ENCODE measurements at places on chromosomes 2 and 18.

DNA sequence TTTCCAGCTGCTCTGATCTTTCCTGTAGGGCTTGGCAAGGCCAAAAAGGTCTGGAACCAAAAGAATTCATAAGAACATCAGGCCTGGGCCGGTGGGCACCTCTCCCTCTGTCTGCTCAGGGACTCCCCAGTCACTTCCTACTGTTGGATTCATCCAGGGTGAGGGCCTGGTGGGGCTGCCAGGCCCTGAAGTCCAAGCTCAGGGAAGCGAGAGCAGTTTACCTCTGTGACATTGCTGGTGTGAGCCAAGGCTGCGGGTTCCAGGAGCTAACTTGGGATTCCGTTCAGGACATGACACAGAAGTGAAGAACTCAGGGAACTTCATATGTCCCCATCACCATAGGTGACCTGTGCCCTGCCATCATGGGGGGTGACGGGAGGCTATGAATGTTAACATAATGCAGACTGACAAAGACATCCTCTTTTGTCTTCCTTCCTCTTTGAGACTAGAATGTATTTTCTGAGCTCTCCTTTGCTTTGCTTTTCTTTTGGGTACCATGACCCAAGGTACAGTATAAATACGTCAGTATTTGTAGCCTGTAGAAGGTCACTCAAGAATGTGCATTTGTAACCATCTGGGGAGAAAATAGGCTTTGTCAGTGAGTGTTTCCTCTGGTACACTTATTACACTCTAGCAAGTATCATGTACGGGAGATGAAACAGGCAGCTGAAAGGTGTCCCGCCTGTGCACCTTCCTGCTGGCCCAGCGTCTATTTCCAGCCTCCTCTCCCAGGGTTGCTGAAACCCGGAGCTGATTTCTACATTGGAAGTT lies 130.5 kb upstream of the SLC1A4 start:
- DNase-seq: peak; percentile 24

DNA sequence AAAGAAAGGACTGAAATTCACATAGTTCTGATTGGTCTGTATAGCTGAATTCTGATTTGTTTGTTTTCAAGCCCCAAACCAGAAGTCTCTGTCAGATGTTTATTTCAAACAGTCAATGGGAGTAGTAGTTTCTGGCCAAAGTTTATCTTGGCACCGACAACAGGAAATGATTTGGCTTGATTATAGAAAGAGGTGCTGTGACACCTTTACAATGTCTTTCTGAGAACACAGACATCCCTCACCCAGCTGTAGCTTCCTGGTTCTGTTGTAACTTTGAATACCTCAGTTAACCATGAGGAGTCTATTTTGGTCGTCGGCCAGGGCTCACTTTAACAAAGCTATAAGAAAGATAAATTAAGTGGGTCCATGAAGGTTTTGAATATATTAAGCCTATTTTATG lies 545.0 kb upstream of the ZNF804A start:
- DNase-seq: no peak

DNA sequence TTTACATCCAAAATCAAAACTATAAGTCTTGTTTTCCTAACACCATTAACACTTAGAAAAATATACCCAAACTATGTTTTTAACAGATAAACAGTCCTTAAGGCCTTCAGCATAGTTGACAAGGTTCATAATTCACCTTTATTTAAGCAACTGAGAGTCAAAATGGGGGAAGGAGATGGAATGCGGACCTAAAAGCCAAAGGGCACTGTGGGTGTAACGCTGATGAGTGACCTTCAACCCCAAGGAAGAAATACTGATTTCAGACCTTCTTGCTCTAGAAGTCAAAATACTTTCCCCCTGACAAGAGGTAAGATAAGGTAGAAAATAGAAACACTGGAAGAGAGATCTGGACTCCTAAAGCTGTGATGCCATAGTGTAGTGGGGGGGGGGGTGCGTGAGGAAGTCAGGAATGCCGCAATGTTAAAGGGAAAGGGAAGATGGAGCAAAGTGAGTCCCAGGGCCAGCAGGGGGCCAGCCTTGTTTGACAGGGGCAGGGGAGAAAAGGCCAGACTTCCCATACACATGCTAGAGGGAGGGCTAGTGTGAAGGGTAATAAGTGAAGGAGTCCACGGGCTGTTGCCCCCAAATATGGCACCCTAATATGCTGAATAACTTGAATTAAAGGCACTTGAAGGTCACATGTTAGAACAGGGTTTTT lies 31.4 kb downstream of the CCDC93 start:
- DNase-seq: peak; percentile 27

DNA sequence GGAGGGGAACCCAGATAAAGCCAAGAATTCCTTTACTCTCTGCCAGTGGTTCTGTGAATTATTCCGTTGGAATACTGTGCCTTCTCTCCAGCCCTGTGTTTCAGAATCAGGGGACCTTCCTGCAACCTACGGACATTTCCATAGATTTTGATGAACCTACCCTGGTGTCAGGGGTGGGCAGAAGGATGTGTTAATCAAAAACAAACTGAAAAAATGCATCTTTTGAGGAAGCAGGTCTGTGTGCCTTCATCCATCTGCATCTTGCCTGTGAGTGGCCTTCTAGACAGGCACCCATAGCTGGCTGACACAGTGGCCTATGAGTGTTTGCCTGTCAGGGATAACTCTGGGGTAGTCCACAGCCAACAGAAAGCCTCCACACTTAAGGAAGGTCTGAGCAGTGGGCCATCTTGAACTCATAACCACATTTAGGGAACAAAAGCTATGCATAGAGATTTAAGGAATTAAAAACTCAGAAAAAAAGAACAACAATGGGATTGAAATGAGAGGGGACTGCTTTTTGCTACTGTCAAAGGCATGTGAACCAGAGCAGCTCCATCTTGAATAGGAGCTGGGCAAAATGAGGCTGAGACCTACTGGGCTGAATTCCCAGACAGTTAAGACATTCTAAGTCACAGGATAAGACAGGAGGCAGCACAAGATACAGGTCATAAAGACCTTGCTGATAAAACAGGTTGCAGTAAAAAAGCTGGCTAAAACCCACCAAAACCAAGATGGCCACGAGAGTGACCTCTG lies 45.9 kb upstream of the ITGA6 start:
- no peak for DNase-seq

- DNase-seq: peak; percentile 75
Observed at GRCh38 chr18:21300908-21301200, 58.8 kb downstream of the GREB1L start.

DNA sequence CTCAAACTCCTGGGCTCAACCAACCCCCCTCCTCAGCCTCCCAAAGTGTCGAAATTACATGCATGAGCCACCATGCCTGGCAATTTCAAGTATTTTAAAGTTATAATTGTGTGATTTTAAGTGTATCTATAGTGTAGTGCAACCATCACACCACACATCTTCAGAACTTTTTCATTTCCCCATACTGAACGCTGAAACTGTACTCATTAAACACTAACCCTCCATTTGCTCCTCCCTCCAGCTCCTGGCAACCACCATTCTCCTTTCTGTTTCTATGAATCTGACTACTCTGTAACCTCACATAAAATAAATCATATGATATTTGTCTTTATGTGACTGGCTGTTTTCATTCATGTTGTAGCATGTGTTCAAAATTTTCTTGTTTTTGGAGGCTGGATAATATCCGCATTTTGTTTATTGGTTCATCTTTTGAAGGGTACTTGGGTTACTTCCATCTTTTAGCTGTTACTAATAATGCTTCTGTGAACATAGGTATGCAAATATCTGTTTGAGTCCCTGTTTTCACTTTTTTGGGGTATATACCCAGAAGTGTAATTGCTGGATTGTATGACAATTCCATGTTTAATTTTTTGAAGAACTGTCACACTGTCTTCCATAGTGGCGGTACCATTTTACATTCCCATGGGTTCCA lies 188.2 kb downstream of the PLCL1 start:
- DNase-seq: no peak

DNA sequence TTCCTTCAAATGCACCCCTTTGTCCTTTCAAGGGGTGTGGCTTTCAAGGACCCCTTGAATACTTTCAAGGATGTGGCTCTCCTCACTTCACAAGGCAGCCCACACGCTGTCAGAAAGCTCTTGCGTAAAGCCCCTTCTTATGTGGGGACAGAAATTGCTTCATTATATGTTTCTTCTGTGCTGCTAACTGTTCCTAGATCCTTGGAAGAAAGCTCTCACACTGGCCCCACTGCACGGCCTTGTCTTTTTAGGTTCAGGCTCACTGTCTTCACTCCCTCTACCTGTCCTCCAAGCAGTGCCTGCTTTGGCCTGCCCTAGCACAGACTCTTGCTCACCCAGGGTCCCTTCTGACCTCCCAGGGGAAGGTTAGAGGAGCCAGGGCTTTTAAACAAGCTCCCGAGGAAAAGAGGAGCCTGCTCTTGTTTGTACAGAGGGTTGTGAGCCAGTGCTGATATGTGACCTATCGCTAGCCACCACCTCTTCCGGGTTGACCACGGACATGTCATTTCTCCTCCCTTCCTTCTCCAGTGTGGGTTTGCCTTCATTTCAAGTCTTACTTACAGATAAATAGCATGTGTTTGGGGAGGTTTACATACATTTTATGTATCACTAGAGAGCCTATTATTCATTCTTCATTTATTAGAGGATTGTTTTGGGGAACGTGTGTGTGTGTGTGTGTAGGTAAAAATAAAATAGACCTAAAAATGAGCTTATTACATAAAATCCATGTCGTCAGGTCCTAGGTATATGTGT lies 94.7 kb downstream of the RTN4 start:
- DNase-seq: no peak

- no peak for DNase-seq
Observed at GRCh38 chr2:215899141-215900074, 113.9 kb downstream of the MREG start.

- DNase-seq: no peak
Observed at GRCh38 chr2:31810200-31810917, 200.4 kb downstream of the MEMO1 start.

DNA sequence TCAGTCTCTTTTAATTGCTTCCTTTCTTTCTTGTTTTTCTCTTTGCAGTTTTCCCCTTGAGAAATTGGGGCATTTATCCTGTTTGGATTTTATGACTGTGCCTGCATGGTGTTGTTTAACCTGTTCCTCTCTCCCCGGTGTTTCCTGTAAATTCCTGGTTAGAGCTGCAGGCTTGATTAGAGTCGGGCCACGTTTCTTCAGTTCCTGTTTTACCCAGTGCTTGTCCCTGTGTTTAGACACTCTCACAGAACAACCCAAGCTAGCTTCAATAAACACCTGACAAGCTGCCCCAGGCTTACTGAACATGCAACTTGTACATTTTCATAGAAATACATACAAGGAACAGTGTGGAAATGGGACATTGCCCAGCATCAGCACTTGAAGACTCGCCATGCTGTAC lies 53.9 kb downstream of the NGEF start:
- no peak for DNase-seq

- no peak for DNase-seq
Observed at GRCh38 chr2:17184512-17184911, 333.7 kb downstream of the RAD51AP2 start.

- DNase-seq: no peak
Observed at GRCh38 chr2:2950403-2950952, 427.1 kb downstream of the EIPR1 start.

DNA sequence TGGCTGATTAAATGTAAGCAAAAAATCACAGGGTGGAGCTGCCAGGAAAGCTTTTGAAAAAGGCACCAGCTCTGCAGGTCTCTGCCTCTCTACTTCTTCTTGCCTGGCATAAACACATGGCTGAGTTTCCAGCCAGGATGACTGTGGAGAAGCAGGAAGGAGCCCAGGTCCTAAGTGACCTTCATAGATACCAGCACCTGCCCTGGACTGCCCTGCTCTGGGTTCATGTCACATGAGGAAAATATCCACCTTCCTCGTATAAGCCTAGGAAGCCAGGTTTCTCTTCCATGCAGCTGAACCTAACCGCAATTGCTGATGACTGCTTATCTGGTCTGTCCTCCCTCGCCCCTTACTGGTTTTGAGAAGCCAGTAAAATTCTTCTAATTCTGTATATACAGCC lies 47.8 kb upstream of the CREB1 start:
- no peak for DNase-seq

DNA sequence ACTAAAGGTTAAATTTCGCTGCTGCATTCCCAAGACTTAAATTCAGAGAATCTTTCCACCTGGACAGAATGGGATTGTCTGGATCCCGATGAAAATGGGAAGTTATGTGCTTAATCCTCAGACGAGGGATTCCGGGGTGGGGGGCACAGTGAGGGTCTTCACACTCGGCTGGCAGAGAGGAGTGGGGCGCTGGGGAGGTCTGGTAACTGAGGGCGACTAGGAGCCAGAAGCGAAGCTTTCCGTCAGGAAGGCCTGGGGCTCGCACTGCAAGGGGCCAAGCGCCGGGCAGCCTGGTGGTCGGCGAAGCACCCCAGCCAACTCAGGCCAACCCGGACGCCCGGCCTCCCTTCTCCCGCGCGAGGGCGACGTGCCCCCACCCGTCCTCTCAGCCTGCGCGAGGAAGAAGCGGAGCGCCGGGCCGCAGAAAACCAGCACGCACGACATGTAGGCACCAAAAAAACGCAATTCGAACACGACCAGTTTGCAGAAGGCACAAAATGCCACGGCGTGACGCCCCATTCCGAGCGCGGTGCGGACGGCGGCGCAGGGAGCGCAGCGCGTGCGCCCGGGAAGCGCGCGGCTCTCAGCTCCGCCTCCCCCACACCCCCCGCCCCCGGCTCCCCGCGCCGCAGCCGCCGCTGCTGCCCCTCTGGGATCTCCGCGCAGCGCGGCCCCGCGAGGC lies 188.1 kb downstream of the ZEB2 start:
- DNase-seq: no peak

DNA sequence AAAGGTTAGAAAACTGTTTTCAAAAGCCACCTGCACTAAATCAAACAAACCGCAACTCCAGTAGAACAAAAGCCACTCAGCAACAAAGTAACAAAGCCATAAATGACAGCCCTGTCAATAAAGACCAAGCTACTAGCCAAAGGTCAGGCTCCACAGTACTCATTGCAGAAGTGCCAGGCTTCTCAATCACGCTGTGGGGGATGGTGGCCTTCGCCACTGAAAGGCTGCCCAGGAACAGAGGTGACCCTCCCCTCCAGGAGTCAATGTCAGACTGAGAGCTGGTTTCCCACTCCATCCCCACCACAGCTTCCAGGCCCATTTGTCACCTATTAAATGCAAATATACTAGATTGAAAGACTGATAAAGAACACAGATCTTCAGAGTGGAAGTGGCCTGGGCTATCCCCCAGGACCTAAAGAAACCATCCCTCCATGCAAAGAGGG lies 5.9 kb downstream of the ATP8B1 start:
- DNase-seq: no peak

GRCh38 chr2:207093234-207093633 lies 72.5 kb downstream of the KLF7 start:
- DNase-seq: no peak

DNA sequence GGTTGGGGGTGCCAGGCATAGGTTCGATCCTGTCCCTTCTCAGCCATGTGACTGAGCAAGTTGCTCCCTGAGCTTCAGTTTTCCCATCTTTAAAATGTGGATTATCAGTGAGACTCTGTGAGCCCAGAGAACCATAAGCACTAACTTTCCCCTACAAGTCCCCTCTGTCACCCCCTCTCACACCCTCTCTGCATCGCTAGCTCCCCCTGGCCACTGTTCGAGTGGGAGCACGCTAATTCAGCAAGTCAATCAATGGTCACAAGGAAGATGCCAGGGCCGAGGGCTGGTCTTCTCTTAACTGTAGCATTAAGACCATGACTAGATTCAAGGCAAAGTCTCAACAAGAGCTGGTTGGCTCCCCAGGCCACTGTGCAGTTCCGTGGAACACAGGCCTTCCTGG lies 66.2 kb downstream of the BCL2L11 start:
- no peak for DNase-seq

Measured in ELR (cell line).